ENCODE measurements at places on chromosomes 2 and 18.

DNA sequence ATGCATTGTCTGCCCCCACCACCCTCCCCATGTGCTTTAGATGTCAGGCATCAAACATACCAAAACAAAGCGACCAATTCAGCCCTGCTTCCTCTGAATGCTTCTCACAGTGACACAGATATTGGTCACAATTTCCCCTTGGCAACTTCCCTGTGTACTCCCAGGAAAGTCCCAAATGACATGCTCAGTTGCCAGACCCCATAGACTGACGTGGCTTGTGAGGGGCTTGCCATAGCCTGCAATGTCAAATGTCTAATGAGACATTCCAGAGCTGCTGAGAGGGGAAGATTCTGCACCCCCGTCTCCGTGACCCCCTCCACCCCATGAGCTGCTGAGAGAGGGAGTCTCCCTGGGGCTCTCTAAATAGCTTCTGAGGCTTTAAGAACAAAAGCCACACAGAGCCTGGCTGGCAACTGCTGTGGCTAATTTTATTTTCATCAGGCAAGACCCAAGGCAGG, 47.3 kb downstream of the RFTN2 start:
- peak; percentile 91 for DNase-seq

DNA sequence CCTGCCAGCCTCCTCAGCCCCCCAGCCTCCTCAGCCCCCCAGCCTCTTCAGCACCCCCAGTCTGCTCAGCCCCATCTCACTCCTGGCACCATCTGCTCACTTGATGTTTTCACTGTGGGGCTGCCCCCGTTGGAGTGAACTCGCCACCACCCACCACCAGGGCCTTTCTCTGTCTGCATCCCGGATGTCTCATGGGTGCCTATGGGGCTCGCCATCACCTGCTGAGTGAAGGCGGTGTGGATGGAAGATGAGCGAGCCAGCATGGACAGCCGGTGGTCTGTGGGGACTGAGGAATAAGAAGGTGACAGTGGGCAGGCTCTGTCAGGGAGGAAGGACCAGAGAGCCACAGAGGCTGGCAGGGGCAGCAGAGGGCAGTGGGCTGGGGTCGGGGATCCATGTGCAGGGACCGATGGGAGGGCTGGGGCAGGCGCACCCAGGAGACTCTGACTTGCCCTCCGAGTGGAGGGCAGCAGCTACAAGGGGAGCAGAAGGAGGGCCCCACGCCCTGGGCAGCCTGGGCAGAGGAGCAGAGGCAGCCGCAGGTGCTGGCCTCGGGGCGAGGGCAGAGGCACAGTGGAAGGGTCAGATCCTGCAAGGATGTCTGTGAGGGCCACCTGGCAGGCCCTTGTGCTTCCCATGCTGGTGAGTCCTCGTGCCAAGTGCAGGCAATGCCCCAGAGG, 74.7 kb upstream of the ODC1 start:
- DNase-seq: no peak

- no peak for DNase-seq
Observed at GRCh38 chr2:26975102-26975501, 4.7 kb downstream of the MAPRE3 start.

- no peak for DNase-seq
Observed at GRCh38 chr18:73590950-73591349, 556.7 kb downstream of the FBXO15 start.

- DNase-seq: no peak
Observed at GRCh38 chr2:44671916-44672315, 269.6 kb upstream of the SIX3 start.

DNA sequence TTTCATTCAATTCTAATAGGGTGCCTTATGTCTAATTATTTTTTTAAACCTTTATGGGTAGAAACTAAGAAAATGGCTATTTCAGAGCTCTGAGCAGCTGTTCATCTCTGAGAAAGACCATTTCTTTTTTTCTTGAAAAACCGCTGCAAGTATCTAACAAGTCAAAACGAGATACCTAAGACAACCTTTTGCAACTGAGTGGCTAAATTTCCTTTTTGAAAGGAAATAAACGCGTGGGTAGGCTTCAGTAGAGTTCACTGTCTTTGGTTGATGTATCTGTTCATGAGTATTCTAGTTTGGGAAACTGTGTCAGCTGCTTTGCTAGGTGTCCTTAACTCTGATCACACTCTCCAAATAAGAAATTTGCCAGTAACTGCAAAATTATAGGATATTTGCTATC, 104.3 kb upstream of the LINC00305 start:
- DNase-seq: no peak

DNA sequence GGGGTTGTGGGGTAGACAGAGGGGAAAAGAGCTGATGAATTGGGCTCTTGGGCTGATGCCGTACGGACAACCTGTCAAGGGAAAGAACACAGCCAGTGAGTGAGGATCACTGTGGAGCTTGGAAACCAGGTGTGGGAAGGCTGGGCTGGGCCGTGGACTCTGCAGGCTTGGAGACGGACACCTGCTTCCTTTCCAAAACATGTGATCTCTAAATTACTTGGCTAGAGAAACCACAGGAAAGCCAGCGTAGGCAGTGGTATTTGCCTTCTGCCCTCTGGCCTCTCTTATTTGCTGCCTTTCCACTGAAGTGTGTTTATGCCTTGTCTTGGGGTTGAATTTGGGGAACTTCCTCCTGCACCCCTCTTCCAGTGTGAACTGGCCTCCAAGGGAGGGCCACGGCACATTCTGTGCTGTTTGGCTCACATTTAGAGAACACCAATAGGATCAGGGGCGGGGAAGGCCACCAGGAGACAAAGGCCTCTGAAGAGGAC, 267.7 kb downstream of the PRKCE start:
- DNase-seq: no peak

- no peak for DNase-seq
Observed at GRCh38 chr2:160429248-160430000, 64.2 kb downstream of the RBMS1 start.

DNA sequence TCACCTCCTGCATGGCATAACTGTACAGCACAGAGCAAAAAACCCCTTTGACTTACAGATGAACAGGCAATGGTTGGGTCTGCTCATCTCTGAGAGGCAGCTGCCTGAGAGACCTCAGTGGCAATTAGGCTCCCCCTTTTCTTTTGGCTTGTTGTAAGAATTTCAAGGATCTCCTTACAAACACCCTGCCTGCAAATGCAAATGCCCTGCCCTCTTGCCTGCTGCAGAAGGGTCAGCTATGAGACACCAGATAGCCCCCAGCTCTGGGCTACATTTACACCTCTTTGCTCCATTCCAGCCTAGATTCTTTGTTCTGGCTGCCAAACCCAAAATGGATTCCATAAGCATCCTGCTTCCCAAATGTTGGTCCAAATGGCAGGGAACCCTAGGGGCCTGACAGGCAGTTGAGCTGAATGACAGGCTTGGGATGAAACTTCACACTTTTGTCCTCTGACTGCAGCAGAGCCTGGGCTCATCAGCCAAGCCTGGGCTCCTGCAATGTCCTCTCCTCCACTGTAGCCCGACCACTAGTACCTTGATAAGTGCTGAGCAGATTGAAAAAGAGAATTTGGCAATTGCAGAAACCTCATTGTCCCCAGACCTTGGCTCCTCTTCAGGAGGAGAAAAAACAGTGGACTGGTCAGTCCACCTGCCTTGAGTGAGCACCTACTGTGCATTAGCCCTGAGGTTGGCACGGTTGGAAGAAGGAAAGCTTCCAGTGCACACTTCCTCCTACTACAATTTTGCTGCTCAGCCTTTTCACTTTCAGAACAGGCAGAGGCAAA, 678.3 kb downstream of the BCL11A start:
- DNase-seq: no peak

DNA sequence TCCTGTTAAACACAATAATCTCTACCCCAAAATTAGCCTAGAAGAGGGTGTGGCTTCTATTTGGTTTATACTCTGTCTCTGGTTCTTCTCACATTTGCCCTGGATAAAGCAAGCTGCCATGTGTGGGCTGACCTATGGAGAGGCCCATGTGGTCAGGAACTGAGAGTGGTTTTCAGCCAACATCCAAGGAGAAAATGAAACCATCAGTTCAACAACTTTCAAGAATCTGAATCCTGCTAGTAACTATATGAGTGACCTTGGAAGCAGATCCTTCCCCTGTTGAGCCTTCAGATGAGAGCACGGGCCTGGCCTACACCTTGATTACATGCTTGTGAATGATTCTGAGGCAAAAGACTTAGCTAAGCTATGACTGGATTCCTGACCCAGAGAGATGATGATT, 11.5 kb upstream of the TRIB2 start:
- DNase-seq: no peak

GRCh38 chr18:9333441-9334328, 888 bp upstream of the TWSG1 start:
- no peak for DNase-seq

GRCh38 chr2:643334-643733, 33.9 kb downstream of the TMEM18 start:
- DNase-seq: no peak

GRCh38 chr2:145136702-145137101, 616.8 kb upstream of the ZEB2 start:
- DNase-seq: no peak

Data from putamen (tissue), 1 donor.